ENCODE measurements at places on chromosomes 7 and 10.
A peak's percentile ranks its signal among the peaks of the same experiment; 100 is the strongest.

- DNase-seq, result no peak
Measured at GRCh38 chr7:50155755-50156154, 62.7 kb upstream of the ZPBP start.

DNA sequence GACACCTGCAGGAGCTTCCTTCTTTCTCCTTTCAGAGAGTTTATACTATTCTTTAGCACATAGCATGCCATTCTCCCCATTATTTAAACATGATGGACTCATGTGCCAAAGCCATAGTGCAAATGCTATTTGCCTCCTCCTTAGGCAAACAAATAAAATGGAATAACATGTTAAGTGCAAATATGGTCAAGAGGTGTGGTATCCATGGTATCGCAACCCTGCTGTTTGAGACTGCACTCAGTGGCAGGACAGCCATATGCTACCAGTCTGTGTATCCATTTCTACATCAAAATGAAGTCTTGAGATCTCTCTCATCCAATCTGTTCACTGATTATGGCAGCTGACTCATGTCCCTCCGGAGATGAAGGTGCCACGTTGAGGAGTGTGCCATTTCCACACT, 22.8 kb downstream of the HEPACAM2 start:
- peak; percentile 96 for DNase-seq

- no peak for DNase-seq
Measured at GRCh38 chr10:124220971-124221355, 127.6 kb upstream of the CHST15 start.

GRCh38 chr10:112335868-112336265, 38.0 kb upstream of the ACSL5 start:
- no peak for DNase-seq

DNA sequence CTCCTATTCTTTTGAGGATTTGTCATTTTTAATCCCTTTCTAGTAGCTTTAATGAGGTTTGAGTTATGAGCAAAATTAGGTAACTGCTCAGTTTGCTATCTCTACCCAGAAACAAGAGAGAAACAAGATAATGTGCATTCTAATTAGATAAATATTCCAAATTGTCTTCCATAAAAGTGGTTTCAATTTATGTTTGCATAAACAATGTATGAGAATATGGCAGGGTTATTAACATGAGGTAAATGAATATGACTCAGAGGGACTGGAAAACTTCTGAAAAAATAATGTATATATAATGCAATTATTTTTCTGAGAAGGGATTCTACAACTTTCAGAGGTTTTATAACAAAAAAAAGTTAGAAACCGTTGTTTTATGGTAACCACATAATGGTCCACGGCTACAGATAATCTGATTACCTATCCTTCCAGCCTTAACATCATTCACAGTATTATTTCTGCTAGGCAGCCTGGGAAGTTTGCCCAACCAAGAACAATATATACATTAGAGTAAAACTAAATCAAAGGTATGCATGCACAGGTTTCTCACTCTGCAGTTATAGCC, 101.2 kb downstream of the CRPPA start:
- DNase-seq, result no peak
